Activated CD4-positive, alpha-beta T cell treated with anti-CD3 and anti-CD28 coated beads for 48 hours (primary cell): ENCODE measurements at places on chromosomes 16 and 17.
A peak's percentile ranks its signal among the peaks of the same experiment; 100 is the strongest.

DNA sequence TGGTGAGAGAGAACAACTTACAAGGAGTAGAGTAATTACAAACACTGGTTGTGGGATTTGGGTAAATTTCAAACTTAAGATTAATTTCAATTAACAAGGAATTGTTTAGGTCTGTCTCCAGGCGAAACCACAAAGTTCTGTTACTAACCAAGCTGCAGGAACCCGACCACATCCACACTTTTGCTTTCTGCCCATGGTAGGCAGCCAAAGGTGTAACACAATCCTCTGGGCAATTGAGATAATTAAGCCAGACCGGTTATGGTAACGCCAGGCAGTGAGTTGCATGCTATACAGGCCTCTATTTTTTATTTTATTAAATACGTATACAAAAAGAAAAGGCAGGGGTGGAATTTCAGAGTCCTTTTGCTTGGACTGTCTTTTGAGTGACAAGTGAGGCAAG lies 12.0 kb downstream of the KCNJ2 start:
- DNase-seq, result no peak

- DNase-seq, result no peak
Observed at GRCh38 chr16:52492789-52493357, 54.1 kb downstream of the TOX3 start.

DNA sequence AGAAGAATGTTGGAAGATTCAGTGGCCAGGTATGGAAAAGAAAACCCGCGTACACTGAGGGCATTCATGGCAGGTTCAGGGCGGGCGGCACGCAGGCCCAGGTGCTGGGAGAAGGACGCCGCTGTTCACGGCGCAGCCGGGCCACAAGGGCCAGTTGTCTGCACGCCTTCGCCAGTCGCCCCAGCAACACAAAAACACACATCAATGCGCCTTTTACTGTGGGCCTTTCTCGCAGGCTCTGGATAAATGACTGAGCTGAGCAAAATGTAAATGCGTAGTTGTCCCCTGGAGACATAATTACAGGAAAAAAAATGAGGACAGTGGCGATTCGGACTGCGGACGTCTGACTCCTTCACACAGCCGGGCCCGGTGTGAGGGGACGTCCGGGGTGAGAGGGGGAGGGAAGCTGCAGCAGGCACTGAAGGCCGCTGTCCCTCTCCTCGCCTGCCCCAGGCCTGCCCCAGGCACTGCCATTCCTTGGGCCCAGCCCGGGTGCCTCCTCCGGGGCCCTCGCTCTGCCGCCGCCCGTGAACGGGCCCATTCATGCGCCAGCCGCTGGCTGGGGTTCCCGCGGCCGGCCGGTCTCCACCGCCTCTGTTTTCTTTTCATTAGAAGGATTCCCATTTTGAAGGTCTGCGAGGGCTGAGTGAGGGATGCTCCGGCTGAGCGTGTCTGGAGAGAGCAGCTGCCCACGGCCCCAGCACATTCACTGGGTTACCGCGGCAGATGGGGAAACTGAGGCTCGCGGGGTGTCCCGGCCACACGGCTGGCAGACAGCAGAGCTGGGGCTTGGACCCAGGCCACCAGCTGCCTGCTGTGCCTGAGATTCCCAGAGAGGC lies 6.5 kb upstream of the ZNF469 start:
- no peak for DNase-seq

DNA sequence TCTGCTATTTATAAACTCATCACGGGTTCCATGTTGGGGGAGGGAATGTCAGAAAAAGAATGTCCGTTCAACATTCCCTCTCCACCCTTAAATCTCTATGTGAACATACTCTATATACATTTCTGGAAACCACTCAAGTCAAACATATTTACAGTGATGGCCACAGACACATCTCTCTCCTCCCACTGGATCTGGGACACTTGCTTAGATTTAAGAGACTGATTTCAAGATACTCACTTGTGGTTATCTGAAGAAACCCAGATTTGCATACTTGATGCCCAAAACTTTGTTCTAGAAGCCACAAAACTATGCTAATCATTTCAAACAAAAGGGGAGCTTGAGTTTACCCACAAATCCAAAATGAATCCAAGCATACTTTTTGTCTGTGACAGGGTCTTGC lies 182.9 kb upstream of the SOX9 start:
- no peak for DNase-seq

- no peak for DNase-seq
Observed at GRCh38 chr17:3033248-3033640, 30.2 kb downstream of the OR1D5 start.

DNA sequence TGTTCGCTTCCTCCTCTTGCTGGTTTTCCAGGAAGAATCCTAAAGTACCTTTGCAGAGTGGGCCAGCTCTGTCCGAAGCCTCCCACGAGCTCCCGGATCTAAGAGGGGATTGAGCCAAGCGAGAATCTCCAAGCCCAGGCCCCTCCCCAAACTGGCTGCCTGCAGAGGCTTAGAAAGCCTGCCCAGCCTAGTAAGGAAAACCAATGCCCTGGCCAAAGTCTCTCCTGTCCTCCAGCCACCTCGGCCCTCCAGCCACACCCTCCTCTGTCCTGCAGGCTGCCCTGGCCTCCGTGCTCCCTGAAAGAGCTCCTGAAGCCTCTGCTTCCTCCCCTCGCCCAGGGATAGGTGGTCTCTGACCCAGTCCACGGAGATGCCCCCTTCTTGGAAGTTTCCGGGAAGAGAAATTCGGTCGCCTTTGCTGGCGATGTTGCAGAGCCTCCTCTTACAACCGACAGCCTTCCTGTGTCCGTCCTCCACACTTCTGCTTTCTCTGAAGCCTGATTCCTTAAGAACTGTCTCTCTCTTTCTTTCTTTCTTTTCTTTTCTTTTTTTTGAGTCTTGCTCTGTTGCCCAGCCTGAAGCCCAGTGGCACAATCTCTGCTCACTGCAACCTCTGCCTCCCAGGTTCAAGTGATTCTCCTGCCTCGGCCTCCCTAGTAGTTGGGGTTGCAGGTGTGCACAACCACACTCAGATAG lies 54.9 kb upstream of the TOB1 start:
- no peak for DNase-seq

GRCh38 chr16:50219402-50219975 lies 46.9 kb upstream of the ADCY7 start:
- DNase-seq, result no peak

DNA sequence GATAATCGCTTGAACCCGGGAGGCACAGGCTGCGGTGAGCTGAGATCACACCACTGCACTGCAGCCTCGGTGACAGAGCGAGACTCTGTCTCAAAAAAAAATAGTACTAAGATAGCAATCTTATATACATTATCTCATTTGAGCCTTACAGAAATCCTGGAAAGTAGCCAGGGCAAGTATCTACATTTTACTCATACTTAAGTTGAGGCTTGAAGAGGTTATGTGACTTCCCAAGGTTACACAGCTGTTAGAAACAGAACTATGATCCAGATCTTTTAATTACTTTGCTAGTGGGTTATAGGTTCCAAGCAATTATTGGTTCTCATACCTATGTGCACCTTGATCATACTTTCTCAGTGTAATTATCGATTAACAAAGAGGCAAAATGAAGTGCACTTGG lies 15.4 kb downstream of the C17orf78 start:
- no peak for DNase-seq

- no peak for DNase-seq
Observed at GRCh38 chr16:55638256-55638655, 17.5 kb upstream of the SLC6A2 start.

DNA sequence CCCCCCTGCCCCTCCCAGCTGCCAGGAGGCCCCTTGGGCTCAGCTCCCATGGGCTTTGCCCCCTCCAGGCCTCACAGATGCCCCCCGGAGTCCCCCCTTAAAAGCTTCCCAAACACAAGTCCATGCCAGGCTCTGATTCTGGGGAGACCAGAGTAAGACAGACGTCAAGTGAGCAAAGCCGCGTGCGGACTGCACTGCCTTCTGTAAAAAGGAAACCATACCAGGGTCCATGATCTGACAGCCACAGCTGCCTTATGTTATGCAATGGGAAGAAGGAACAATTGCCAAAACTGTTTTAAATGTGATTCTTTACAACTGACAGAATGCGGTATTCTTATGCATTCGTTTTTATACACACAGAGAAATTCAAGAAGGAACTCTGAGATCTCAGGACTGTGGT lies 17.9 kb upstream of the HEXD start:
- DNase-seq, result no peak

DNA sequence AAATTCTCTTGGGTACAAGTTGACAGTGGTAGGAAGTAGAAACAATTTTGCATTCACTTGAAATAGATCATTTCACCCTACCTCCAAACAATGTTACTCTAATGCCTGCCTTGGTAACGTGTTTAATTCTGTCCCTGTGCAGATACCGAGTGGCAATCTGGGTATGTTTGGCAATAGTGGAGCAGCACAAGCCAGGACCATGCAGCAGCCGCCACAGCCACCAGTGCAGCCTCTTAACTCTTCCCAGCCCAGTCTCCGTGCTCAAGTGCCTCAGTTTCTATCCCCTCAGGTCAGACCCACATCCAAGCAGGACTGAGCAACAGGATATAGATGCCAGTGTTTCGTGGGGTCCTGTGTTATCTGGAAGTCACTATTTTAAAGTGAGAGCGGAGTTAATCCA lies 49.3 kb downstream of the TMC6 start:
- DNase-seq, result no peak

DNA sequence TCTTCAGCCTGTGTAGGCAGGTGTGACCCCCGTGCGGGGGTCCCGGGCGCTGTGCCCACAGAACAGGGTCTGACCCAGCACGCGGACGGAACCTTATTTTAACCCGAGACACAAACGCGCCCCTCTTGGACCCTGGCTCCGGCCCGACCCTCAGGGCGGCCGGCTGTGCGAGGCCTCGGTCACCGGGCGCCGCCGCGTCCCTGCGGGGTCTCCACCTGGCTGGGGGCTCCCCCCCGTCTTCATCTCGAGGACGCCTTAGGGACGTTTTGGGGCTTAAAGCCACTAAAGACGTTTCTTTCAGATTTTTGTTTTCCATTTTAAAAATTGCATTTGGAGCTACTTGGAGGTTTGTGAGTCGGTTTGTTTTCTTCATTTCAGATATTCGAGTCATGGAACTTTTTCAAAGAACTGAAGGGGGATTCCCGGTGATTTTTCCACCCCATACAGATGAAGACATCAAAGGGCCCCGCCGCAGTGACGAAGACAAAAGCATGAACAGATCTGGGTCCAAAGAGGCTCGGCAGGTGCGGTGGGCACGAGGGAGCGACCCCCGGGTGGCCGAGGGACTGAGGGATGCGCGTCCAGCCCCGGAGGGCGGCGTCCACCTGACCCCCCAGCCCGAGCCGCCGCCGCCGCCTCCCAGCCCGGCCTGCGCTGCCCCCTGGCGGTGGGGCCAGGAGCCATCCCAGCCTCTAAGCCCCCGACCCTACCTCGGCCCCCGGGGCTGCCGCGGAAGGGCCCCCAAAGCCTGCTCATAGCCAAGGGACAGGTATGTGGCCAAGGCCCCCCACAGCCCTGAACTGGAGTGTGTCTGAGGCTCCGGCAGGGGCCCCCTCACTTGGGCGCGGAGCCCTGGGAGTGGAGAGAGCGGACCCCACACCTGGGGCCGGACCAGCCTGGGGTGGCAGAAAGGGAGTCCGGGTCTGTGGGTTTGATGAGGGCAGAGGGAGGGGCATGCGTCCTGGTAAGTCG lies 3.8 kb upstream of the CD7 start:
- DNase-seq, result peak; percentile 86

DNA sequence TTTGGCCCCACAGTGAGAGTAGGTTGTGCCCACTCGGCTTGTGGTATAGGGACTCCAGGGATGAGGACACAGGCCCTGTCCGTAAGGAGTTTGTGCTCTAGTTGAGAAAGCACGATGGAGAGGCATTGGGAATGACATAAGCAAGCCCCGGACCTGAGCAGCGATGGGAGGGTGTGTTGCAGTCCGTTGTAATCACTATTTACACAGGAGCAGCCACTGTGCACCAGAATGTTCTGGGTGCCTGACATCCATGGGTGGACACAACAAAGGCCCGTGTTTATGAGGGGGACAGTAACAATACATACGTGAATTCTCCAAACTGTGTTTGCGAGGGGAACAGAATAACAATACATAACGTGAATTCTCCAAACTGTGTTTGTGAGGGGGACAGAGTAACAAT lies 86.8 kb downstream of the NPIPB11 start:
- no peak for DNase-seq

DNA sequence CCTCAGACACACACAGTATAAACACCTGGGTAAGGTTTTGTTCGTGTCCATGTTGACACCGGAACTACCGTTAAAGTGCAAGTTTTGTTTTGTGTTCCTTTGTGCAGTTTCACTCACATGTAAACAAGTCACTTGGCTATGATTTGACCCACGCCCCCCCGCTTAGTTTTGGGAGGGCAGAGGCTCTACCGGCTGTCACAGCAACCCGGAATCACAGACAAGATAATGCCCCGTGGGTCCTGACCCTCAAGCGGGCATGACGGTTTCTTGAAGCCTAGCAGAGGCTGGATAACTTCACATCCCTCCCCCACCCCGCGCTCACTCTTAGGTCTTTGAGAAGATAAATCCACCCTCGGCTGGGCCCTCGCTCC lies 1.7 kb downstream of the RASD1 start:
- DNase-seq, result no peak

DNA sequence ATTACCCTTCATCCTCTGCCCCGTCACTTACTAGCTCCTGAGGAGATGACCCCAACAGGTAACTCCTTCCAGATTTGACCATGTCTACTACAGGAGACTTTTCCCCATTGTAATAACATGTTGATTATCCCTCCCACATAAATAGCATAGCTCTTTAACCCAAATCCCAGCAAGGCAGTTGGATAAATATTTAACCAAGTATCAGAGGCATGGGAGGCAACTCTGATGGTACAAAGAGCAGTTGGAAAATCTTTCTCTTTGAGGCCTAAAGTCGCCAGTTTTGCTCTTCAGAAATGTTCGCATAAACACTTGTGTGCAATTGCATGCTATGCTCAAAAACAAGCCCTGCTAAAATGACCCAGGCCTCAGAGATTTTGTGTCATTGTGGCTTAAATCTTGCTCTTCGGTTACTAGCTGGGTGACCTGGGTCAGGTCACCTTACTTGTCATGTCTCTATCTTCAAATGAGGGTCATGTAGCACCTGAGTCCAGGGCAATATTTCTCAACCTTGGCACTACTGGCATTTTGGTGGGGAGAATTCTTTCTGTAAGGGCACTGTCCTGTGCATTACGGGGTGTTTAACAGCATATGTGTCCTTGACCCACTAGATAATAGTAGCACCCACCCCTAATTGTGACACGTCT lies 48.8 kb downstream of the HSD17B2 start:
- no peak for DNase-seq

- no peak for DNase-seq
Observed at GRCh38 chr17:80445007-80445725, 30.2 kb downstream of the ENDOV start.
